Suprapubic skin (tissue), 4 donors: ENCODE measurements at places on chromosomes 4 and X.

DNA sequence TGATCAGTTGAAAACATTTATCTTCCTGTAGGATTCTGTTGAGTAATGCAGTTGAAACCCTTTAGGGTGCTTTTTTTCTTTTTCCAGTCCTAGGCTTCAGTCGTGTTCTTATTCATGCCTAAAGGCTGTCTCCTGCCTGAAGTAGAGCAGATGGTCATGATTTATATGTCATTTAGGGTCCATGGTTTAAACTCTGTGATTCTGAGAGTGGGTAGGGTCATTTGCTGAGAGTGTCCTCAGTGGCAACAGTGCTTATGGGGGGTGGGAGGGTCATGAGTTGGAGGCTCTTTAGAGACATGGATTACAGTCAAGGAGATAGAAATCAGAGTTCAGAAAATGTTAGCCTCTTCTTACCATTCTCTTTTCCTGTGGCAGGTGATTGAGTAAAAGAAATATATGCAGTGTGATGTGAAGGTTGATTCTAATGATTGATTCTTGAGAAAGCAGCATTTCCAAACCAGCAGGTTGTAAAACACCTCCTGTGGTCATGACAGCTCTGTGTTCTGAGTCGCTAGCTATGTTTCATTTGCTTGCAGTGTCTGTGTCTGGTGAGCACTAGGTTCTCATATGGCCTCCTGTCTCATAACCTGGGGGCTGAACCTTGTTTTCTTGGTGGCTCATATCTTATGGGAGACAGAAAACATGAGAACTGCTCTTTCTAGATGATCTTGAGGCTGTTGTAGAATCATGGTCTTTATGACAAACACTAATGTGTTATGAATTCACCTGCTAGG is 60.4 kb downstream of the JADE1 start:
- DNase-seq = no peak

DNA sequence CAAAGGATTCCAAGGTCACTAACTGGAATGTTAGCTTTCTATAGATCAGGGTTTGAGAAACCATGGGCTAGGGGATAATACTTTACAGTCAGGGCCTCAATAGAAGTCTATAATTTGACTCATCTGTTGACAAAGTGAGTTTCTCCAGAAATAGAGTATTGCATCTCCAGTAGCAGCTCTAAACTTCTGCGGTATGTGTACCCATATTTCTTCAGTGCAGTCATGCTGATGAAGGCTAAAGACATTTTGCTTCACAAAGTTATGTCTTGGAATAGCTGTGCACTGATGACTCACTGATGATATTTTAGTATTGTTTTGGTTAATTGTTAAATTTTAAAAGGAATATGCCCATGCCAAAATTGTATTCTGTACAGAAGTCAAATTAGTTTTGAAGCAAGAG is 464.9 kb upstream of the AMOT start:
- no peak for DNase-seq

DNA sequence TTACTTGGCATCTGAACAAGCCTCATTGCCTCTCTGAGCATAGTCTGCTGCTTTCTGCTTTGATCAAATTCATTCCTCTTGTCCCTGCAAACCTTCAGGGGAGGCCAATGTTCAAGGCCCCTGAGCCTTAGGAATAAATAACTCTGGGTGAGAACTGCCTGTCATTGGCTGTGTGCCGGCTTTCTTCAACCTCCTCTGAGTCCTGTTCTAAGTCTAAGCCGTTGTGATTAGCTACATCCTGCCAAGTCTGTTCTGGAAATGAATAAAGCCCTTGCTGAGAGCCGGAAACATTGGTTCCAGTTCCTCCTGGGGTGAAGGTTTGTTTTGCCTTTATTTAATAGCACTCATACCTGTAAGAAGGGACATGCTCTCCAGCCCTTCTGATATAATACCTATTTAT is 13.8 kb downstream of the RNF4 start:
- DNase-seq = no peak

DNA sequence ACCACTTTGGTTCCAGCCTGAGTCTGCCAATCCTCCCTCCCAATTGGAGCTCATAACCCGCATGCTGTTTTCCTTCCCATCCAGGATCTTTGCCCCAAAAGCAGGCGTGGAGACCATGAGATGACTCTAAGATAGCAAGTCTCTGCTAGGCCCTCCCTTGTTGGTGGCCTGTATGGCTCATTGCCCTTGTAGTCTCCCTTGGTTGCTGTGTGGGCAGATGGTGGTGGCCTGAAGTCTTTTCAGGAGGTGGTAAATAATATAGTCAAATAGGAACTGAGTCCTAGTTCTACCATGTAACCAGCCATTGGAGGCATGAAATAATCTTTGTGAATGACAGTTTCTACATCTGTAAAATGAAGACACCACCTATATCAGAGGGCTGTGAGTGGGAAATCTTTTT is 1.2 kb downstream of the ATP6AP1 start:
- DNase-seq = no peak

- no peak for DNase-seq
Observed at GRCh38 chr4:144688035-144688569, 42.1 kb downstream of the HHIP start.

- DNase-seq = no peak
Observed at GRCh38 chr4:3213106-3213425, 35.9 kb upstream of the MSANTD1 start.

- no peak for DNase-seq
Observed at GRCh38 chr4:123676071-123676889, 279.7 kb downstream of the SPRY1 start.
